Fibroblast of the aortic adventitia (primary cell): ENCODE measurements at places on chromosomes 6 and 20.

DNA sequence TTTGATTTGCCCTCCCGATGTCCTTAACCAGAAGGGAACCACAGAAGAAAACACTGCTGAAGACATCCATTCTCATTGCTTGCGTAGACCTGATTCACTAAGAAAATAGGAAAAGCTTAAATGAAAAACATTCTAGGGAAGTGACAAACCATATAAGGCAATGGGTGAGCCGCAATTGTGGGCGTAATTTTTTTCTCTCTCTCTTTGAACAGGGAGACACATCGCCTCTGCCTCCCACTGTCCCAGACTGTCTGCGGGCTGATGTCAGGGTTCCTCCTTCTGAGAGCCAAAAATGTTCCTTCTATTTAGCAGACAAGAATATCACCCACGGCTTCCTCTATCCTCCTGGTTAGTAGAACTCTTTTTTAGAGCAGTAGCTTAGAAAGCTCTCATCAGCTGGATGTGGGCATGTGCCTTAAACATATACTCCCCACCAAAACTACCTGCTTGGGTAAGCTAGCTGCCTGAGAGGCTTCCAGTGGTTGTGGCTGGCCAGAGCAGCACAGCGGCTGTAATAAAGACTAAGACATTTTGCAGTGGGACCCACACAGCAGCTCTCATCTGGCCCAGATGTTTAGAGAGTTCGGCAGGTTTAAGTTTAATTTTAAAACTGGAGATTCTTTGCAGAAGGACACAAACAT is 22.7 kb upstream of the CTAGE9 start:
- peak; percentile 31 for DNase-seq

GRCh38 chr6:90910893-90911292 is 324.0 kb upstream of the MAP3K7 start:
- DNase-seq = no peak

DNA sequence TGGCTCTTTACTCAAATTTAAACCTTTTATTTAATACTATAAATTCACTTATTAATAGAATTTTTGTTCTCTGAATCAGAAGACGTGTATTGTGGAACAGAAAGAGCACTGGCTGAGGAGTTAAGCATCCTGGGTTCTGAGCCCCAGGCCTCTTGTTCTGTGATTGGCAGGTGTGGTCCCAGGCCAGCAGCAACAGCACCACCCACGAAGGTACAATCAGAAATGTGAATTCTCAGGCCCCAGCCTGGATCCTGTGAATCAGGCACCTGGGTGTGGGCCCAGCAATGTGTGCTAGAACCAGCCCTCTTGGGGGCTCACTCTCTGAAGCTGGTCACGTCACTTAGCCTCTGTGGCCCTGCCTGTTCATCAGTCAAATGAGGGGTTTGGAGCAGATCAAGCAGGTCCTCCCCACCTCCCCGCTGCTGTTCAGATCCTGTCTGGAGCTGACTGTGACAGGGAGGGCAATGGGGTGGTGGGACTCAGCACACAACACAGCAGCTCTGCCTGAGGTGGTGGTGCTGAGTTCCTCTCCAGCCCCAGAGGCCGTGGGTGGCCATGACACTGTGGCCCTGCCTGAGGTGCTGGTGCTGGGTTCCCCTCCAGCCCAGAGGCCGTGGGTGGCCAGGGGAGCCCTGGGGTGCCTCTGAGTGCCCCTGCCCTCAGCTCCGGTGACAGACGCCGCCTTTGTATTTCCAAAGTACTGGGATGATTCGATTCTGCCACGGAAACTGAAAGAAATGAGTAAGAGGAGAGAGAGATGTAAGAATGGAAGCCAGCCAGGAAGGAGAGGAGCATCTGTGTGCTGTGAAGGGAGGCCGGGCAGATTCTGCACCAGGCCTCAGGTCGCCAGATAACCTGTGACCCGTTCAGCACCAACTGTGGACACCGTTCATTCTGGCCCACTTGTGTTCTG is 41.6 kb upstream of the FRMD1 start:
- no peak for DNase-seq

GRCh38 chr20:42873259-42873658 is 316.4 kb downstream of the PTPRT start:
- DNase-seq = no peak

DNA sequence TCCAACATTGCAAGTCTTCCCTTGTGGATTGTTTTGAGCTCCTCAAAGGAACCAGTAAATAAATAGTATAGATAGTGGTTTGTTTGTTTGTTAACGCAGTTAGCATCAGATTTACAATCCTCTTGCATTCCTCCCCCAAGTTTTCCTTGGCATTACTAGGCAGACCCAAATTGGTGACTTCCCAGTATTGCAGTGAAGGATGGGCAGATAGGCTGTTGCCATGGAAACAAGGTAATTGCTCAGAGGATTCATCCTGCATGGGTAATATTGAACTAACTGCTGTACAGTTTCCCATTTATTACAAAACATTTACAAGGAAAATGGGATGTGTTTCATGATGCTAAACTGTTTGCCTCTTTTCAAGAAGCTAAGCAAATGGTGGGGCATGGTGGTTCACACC is 477.2 kb downstream of the EPM2A start:
- no peak for DNase-seq

GRCh38 chr6:72464791-72465691 is 156.8 kb upstream of the KCNQ5 start:
- peak; percentile 77 for DNase-seq

GRCh38 chr6:63448229-63448628 is 124.1 kb upstream of the LOC128125822 start:
- DNase-seq = no peak

DNA sequence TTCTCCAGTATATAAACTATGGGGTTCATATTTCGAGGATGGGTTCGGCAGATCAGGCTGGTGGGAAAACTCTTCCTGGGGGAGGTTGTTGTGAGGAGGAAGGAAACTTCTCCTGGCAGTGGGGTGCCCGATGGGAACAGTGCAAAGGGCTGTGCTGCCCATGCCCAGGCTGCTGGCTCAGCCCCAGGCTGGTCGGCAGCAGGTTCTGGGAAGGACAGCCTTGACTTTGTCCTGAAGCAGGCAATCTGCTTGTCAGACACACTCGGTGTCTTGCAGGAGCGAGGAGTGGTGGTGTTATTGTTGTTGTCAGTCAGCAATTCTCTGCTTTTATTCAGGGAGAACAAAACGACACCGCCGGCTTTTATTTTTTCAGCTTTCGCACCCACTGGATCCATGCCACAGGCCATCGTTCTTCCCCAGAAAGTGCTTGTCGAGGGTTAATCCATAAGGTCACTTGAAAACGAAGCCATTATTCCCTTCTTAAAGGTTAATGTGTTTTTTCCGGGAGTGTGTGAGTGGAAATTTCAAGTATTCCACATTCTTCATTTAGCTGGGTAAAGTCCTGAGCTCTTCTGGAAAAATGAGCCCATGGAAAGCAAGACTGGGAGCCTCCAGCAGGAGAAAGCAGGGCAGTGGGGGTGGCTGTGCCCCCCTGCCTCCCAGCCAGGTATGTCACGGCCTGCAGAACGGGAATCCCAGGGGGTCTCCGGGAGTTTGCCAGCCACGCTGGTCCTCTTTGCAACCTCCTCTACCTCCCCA is 57.0 kb upstream of the STX16 start:
- no peak for DNase-seq

- DNase-seq = peak; percentile 89
These were observed 217.7 kb downstream of the HAO1 start for GRCh38 chr20:7722564-7722963.

- peak; percentile 12 for DNase-seq
These were observed 648.5 kb downstream of the HTR1B start for GRCh38 chr6:76814496-76815458.

DNA sequence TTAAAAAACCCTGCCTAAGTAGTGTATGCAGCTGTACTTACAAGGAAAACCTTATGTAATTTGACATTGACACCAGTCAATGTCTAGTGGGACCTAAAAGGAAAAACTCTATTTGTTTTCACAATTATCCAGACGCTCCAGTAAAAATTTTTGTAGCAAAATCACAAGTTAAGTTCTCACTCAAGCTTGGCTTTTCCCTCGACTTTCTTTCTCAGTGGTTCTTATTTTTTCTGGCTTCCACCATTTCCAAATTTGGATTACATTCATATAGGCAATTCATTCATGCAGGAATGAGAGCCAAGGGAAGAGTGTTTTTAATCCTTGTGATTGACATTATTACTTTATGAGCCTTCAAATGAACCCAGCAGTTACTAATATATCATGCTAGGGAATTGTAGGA is 66.0 kb upstream of the ADGRG6 start:
- peak; percentile 9 for DNase-seq

DNA sequence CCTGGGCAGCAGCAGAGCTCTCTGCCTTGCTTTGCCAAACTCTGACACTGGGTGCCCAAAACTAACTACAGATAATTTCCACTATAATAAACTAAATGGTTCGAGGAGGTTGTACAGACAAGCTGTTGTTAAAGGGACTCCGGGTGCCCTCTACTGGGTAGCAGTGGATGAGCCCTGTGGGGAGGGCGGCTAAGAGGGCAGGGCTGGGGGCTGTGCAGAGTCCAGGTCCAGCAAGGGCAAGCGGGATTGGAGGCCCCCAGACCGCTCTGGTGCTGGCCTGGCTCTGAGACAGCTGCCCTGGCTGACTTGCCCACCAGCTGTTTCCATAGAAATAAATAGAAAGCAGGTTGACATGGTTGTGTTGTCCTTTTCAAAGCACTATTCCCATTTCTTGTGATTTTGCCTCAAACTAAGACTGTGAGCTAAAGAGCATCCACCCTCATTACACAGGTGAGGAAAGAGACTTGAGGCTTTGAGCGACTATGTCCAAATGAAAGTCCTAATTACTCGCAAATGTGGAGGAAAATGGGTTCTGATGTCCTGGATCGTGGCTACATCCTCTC is 167.6 kb upstream of the CST7 start:
- DNase-seq = peak; percentile 60

- no peak for DNase-seq
These were observed 125.3 kb downstream of the DLL1 start for GRCh38 chr6:170165471-170166117.

DNA sequence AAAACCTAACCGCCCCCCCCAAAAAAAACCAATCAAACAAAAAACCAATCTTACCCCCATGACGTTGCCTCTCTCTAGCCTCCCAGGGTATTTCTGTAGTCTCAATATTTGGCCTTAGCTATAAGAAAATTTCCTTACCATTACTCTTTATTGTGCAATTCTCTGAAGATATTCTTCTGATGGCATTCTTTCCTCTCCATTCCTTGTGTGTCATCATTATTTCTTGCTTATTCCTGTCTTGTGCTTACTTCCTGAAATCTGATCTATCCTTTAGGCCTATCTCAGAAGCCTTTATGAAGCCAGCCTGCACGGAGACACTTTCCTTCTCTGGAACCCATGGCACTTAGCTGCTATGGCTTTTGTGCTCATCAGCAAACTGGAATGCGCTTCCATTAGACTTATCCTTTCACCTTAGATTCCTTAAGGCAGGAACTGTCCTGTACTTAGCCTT is 65.9 kb upstream of the DDR1 start:
- DNase-seq = peak; percentile 91

DNA sequence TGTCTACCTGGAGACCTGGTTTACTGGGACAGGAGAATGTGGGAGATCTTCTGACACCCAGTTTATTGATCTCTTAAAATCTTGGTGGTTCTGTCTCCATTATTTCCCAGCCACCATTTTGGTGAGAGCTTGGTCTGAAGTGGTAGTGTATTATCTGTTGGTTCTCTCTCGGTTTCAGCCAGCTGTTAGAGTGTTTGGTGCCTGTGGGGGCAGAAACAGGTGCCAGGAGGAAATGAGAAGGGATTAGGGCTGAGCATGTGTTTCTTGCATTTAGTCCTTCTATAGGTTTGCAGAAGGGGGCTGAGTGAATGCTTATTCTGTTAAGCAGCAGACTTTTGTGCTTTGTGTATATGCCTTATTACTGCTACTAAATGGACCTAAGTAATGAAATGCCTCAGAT is 9.6 kb downstream of the JARID2 start:
- DNase-seq = no peak

- DNase-seq = no peak
These were observed 139.1 kb downstream of the SCML4 start for GRCh38 chr6:107684996-107685395.

DNA sequence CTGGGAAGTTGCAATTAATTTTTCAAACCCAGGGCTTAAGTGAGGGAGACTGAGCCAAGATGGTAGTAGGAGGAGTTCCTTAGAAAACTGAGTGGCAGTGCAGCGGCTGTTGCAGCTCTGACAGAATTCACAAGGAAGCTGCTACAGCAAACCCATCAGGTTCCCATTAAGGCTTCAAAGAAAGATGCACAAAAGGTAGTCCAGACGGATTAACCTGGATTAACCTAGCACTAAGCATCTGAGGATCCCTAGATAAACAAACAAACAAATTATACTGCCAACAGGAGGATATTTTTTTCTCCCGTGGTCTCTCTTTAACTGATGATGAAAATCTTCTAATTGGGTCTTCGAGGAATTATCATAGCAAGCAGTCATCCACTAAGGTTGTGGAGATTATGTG is 5.2 kb downstream of the TENT5A start:
- no peak for DNase-seq

GRCh38 chr20:63129991-63130657 is 85.8 kb downstream of the YTHDF1 start:
- DNase-seq = no peak

- DNase-seq = peak; percentile 64
These were observed 46.1 kb upstream of the TMEM217 start for GRCh38 chr6:37303891-37304503.

DNA sequence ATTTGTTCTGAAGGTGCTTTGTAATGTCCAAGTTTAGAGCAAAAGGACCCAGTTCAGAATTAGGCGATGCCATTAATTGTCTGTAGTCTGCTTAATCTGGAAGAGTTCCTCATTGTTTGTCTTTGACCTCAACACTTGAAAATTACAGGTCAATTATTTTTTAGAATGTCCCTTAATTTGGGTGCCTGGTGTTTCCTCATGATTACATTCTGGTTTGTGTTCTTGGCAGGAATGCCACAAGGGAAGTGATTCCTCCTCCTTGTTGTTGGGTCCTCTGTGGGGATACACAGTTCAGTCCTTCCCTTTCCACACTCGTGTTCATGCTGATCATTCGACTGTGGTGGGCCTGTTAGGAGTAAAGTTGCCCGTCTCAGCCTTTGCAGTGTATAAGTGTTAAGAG is 207.3 kb downstream of the JARID2 start:
- DNase-seq = no peak

GRCh38 chr6:63923139-63923739 is 287.6 kb downstream of the PHF3 start:
- peak; percentile 61 for DNase-seq

DNA sequence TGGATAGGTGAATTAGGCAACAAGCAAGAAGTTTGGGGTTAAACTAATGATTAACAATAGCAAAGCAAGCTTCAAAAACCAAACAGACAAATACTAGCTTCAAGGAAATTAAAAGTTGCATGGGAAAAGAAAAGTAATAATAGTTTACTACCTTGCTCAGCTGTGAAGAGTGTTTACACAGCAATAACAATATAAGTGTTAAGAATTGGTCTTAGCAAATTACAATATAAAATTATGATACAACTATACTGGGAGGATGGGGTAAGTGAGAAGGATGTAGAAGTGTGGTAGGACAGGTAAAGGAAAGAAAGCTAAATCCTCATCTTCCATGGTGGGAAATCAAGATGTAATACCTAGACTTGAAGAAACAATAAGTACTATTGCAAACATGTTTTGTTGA is 137.7 kb upstream of the MAFB start:
- no peak for DNase-seq

GRCh38 chr20:12287575-12287974 is 369.9 kb downstream of the BTBD3 start:
- peak; percentile 1 for DNase-seq
